ENCODE measurements at places on chromosomes 5 and 9.

- DNase-seq = no peak
Observed at GRCh38 chr9:134442486-134443173, 116.4 kb downstream of the RXRA start.

- DNase-seq = no peak
Observed at GRCh38 chr5:177336603-177337494, 14.6 kb downstream of the LMAN2 start.

DNA sequence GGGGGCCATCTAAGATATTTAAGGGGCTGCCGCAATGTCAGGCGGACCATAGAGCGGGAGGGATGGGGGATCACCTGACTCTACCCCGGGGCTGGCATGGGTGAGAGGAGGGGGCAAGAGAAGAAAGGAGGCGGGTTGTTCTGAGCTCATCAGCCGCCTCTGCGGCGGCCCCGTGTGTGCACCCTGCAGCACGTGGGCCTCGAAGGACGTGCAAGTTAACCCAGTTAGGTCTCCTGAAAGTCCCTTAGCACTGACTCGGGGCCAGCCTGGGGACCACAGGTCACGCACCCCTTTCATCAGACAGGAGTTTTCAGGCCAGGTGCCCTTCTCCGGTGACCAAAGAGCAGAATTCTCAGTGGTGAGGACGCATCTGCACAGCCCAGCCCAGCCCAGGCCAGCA, 58.0 kb downstream of the UBE2QL1 start:
- no peak for DNase-seq

- no peak for DNase-seq
Observed at GRCh38 chr5:1244976-1245375, 19.8 kb downstream of the SLC6A18 start.

DNA sequence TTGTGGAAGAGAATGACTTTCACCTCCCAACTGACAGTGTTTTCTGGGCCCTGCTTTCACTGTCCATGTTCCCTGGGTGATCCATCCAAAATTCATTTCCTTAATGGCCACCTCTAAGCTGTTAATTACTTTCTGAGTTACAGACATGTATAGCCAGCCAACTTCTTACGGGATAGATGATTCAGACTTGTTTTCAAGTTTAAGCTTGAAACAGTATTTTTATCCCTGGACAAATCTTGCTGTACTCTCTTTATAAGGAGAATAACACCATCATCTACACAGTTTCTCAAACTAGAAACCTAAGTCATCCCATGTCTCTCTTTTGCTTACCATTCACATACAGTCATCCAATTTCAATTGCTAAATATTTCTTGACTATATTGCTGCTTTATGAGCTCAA, 6.9 kb downstream of the FAM174A start:
- DNase-seq = no peak

DNA sequence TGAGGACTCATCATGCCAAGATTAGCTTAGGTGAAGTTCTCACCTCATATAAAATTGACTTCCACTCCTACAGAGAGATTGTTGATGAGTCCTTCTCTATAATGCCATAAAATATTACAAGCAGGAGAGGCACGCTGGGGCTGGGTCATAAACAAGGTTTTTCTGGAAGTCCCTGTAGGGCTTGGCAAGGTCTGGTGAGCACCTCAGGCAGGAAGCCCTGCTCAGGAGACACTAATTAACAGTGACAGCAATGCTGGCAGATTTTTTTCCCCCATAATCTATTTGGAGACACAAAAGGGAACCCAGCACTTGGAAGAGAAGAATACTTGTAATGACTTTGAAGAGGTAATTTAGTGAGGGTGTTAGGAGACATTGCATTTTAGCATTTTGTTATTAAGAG, 118.7 kb downstream of the DIRAS2 start:
- no peak for DNase-seq

GRCh38 chr5:94361161-94361560, 257.2 kb downstream of the KIAA0825 start:
- DNase-seq = no peak

DNA sequence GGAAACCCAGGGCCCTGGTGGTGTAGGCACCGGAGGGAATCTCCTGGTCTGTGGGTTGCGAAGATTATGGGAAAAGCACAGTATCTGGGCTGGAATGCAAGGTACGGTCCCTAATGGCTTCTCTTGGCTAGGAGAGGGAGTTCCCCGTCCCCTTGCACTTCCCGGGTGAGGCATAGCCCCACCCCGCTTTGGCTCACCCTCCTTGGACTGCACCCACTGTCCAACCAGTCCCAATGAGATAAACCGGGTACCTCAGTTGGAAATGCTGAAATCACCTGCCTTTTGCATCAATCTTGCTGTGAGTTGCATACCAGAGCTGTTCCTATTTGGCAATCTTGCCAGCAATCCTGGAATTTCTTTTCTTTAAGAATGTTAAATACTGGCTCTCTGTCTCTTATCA, 1429.1 kb downstream of the MAT2B start:
- no peak for DNase-seq

GRCh38 chr9:137978262-137978714, 100.7 kb downstream of the CACNA1B start:
- DNase-seq = no peak

DNA sequence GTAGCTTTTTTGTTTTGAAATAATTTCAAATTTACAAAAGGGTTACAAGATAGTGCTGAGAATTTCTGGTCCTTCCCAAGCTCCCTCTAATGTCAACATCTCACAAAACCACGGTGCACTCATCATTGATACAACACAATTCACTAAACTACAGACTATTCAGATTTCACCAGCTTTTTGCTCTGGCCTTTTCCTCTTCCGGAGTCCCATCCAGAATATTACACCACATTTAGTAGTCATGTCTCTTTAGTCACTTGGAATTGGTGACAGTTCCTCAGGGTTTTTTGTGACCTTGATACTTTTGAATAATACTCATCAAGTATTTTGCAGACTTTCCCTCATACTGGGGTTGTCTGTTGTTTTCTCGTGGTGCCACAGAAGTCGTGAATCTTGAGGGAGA, 484.0 kb downstream of the GADD45G start:
- DNase-seq = no peak

GRCh38 chr5:74598731-74599130, 41.8 kb downstream of the ENC1 start:
- no peak for DNase-seq

DNA sequence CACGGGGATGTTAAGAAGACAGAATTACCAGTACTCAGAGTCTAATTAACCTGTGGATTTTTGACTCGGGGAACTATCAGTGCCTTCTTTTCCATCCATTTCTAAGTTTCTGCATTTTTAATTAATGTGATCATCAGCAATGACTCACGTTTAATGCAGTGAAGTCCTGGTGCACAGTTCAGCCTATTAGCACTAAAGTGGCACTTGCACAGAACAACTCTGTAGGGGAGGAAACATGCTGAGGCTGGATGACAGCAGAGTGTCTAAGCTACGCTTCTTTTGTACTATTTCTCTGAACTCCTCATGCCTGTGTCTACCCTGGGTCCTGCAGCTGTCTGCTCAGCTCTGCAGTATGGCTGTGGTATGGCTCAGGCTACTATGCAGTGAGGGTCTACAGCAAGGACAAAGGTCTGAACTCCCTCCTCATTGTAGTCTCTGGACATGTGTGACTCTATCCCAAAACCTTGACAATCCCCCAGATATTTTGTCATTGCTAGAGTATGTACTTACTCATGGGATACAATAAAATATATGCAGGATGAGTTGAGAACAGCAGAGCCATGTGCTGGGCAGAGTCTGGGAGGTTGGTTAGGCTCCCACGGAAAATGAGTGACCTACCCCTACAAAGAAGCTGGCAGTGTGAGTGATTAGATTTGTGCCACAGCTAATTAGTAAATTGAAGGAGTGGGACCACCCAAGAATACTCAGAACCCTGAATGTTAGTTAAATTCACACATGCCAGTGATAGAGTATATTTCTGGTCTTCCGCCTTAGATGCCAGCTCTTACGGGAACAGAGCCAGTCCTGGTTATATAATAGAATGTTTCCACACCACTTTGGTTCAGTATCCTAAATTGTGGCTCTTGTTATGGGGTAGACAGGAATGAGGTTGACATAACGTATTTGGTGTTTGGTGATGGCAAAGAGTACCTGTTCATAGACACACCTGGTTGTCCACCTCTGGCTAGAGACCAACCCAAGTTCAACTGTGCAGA, 148.0 kb downstream of the GHR start:
- DNase-seq = no peak

DNA sequence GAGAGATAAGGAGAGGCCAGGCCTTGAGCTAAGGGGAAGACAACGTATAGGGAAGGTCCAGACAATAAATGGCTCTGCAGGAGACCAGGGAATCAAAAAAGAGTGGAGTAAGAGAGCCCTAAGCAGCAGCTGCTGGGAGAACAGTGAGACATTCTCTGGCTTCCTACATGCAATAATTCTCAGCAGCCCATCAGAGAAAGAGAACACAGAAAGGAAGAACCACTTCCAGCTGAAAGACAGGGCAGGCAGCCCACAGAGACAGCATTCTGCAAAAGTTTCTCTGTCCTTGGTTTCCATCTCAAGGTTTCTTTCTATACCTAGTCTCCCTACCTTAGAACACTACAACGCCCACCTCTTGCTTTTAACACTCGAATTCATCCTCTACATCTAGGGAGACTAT, 189.9 kb downstream of the DEPDC1B start:
- no peak for DNase-seq

GRCh38 chr9:90044710-90045151, 439.9 kb downstream of the GADD45G start:
- no peak for DNase-seq

GRCh38 chr5:1285883-1286291, 9.0 kb downstream of the TERT start:
- DNase-seq = no peak

DNA sequence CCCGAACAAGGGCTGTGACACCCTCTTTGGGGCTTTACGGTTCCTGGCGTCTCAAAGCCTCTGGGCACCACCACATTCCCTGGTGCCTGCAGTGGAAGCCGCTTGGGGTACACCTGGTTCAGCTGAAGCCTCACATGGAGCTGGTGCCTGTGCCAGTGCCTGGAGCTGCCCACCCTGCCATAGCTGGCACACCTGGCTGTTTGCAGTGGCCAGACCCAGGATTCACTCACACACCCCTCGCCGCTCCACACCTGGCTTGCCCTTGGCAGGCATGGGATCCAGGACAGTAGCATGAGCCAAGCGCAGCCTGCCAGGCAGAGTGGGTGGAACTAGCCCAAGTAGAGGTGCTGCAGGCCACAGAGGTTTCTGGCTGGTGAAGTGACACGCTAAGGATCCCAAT, 641.8 kb downstream of the TLE4 start:
- no peak for DNase-seq

DNA sequence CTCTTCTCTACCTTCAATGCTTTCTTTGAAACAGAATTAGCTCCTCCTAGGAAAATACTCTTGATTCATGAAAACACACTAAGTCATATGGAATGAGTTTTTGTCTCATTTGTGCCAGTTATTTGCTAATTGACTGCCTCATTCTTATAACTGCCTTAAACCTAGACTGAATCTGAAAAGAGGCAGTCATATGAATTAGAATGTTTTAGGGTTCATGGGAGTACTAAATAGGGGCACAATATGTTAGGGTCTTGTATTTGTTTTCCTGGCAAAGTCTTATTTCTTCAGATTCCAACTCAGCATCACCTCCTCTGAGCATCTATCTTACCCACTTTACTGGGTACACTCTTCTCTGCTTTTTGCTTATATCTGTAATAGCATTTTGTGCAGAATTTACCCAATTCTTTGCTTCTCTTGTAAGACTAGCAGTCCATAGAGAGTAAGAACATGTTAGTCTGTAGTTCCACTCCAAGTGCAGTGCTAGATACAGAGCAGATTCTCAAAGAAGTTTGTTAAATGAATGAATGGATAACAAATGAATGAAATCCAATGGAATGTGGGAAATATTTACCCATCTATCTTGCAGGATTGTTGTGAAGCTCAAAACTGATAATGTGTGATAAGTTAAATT, 43.9 kb upstream of the ALDH1A1 start:
- DNase-seq = no peak

DNA sequence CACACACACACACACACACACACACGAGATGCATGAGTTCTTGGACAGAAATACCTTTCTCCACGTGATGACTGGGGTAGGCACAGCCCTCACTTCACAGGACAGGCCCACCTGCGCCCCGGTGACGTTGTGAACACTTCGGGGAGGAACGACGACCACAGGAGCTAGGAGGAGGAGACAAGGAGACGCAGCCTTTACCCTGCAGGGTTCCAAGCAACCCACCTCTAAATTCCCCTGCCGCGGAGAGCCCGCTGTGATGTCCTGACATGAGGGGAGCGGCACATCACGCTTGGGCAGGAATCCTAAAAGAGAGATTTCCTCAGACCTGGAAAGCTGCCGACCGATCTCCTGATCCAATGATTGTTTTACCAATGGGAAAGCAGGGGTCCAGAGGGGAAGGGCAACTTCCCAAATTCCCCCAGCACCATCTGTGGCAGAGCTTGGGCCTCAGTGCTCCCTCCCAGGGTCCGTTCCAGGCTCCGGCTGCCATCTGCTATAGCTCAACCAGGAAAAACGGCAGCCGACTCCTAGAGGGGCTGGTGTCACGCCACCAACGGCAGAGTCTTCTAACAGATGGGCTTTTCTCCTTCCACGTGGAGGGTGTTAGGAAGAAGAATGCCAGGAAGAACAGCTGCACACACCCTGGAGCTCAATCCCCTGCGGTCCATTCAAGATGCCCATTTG, 10.1 kb downstream of the IGFBPL1 start:
- no peak for DNase-seq

- no peak for DNase-seq
Observed at GRCh38 chr5:50749181-50749580, 82.7 kb downstream of the PARP8 start.

- no peak for DNase-seq
Observed at GRCh38 chr5:175820230-175820629, 51.1 kb upstream of the CPLX2 start.

DNA sequence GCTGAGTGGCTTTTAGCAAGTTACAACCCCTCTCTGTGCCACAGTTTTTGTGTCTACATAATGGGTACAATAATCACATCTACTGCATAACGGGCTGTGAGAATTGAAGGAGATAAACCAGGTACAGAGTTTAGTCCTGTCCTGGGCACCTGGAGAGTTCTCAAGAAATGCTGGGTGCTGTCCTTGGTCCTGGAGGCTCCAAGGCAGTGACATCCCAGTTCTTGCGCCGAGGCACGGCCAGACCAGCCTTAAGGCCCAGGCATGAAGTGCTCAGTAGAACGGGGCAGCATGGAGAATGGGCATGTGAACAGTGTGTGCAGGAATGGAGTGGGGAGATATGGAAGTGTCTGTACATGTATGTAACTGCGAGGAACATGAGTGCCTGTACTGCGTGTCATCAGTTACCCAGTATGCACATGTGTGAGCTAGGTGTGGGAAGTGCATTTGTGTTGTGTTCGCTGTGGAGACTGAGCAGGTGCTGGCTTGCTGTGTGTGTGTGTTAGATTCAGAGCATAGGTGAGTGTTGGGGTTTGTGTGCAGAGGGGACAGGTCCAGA, 6.3 kb upstream of the UNC5A start:
- no peak for DNase-seq

DNA sequence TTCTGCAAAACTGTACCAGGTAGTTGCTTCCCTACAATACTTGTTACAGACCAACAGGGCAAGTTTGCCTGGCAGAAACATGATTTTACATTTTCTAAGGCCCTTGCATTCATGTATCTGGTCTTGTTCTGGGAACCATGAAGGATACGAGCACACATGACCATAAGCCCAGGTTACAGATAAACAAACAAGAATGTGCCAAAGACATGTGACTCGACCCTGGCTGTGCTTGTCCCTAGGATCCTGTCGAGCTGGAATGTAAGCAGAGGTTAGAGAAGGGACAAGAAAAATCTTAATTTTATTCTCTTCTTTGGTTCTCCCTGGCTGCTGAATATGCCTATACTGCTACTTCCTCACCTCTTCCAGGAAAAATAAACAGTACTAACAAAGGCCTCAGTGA, 32.5 kb downstream of the PTCH1 start:
- no peak for DNase-seq

Measured in CD4-positive, alpha-beta T cell (primary cell).